ENCODE measurements at places on chromosomes 5 and 9. TPM values are rescaled to one million over a fixed set of nuclear protein-coding genes. Genes with fewer than 3 reads are reported as not detected.

NEUROG1 gene
- not detected for total RNA-seq

PCDHGB1 gene
- total RNA-seq = 1.9 TPM

SH2D3C gene
- total RNA-seq = 0.08 TPM

TRIM36 gene
- 2.1 TPM for total RNA-seq

SHLD3 gene
- 2.7 TPM for total RNA-seq

CD274 gene
- 1.3 TPM for total RNA-seq

EDIL3 gene
- 0.12 TPM for total RNA-seq

PPP1R26 gene
- 17.3 TPM for total RNA-seq

PCDHB5 gene
- total RNA-seq = 1.3 TPM
